Thoracic aorta (tissue), 2 donors: ENCODE measurements at places on chromosomes 5 and 9.

DNA sequence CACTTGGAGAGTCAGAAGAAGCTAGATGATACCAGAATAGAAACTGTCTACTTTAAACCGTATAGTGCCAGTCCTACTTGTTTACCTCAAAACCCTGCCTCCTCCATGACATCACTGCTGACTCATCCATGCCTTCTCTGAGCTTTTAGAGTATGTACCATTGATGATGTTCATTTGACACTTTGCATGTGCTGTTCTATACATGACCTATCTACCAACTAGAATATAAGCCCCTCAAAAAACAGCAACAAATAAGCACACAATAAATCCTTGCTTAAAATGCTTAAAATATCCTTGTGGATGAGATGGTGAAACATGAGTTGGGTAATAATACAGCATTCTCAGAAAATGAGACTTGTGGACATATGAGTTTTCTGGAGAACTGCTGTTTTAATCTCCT is 2.6 kb downstream of the CTNNAL1 start:
- no peak for DNase-seq

GRCh38 chr5:60257596-60258271 is 364.2 kb upstream of the PDE4D start:
- DNase-seq, result no peak

- DNase-seq, result no peak
Measured at GRCh38 chr5:76413746-76414145, 10.7 kb downstream of the IQGAP2 start.

GRCh38 chr9:10148796-10149195 is 464.0 kb downstream of the PTPRD start:
- no peak for DNase-seq

- no peak for DNase-seq
Measured at GRCh38 chr5:167565189-167565954, 726.1 kb upstream of the WWC1 start.

GRCh38 chr5:131436081-131436480 is 172.2 kb downstream of the CDC42SE2 start:
- no peak for DNase-seq

DNA sequence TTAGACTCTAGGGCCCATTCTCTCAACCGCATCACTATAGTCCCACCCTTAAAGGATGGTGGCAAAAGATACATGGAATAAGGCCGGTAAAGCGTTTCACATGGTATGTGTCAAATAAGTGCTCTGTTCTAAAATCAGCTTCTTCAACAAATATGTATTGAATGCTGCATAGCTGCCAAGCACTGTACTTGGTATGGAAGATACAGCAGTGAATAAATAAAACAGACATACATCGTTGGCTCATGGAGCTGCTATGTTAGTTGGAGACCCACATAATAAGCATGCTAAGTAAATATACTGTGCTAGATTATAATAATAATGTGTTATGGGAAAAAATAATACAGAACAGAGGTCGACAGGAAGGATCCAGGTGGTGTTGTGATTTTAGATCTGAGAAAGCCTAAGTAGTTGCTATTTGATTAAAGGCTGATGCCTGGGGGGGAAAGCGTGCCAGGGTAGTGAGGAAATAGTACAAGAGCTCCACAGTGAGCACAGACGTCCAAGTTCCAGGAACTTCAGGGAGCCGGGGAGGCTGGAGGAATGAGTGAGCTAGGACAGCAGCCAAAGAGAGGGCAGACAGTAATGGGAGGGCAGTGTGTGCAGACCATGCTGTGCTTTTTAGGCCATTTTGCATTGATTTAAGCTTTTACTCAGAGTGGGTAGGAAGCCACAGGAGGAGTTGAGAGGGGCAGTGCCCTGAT is 93.7 kb downstream of the JAKMIP2 start:
- peak; percentile 18 for DNase-seq

DNA sequence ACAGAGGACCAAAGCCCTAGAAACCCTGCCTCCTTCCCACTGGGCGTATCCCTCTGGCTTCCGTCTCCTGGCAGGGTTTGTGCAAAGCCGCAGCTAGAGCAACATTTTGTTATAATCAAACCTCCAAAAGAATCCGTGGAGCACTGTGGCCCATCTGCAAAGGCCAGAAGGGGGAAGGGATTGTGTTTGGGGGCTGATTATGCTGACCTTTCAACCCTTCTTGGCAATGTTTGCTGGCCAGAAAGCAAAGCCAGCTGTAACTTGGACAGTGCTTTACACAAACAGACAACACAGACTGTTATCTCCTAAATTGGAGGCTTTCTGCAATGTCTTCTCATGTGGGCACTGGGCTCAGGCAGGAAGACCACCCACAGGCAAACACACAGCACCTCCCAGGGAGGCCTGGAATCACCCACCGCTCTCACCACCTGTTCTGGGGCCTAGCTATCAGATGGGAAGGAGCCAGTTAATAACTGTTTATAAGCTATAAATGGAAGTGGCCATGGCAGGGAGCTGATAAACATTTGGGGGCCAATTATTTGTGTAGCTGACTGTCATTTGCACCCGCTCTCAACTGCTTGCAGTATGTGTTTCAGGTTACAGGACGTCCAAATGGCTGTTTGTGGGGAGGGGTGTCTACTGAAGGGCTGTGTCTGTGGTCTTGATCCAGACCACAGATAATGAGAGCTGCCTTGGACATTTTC is 121.6 kb upstream of the ERCC6L2 start:
- DNase-seq, result no peak

GRCh38 chr9:127838375-127839078 is 15.9 kb downstream of the ENG start:
- DNase-seq, result peak; percentile 95

DNA sequence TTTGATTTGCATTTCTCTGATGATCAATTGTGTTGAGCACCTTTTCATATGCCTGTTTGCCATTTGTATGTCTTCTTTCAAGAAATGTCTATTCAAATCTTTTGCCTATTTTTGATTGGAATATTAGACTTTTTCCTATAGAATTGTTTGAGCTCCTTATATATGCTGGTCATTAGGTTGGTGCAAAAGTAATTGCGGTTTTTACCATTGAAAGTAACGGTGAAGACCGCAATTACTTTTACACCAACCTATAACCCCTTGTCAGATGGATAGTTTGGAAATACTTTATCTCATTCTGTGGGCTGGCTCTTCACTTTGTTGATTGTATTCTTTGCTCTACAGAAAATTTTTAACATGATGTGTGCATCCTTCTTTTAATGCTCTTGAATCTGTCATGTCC is 113.2 kb upstream of the PRRC1 start:
- no peak for DNase-seq

DNA sequence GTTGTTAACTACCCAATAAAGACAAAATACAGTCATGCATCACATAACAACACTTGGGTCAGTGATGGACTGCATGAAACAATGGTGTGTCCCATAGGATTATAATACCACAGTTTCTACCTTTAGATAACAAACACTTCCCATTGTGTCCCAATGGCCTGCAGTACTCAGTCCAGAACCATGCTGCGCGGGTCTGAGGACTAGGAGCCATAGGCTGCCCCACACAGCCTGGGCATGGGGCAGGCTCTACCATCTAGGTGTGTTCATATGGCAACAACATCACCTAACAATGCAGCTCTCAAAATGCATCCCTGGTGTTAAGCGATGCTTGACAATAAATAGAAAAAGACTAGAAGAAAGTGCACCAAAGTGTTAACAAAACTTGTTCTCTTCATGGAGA is 6.8 kb downstream of the IPPK start:
- no peak for DNase-seq

GRCh38 chr5:159732220-159732619 is 184.1 kb upstream of the ADRA1B start:
- DNase-seq, result no peak

DNA sequence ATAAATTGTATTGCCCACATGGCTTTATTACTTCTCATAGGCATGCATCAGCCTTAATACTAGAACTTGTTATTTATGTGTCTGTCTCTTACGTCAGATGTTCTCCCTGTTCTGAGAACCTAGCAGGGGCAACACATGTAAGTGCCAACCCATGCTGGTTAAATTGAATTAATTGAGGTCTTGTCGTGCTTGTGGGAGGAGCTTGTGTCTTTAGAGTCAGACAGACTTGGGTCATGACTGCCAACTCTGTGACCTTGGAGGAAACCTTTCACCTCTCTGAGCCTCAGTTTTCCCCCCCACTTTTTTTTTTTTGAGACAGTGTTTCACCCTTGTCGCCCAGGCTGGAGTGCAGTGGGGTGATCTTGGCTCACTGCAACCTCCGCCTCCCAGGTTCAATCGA is 2.2 kb upstream of the MEGF9 start:
- no peak for DNase-seq

DNA sequence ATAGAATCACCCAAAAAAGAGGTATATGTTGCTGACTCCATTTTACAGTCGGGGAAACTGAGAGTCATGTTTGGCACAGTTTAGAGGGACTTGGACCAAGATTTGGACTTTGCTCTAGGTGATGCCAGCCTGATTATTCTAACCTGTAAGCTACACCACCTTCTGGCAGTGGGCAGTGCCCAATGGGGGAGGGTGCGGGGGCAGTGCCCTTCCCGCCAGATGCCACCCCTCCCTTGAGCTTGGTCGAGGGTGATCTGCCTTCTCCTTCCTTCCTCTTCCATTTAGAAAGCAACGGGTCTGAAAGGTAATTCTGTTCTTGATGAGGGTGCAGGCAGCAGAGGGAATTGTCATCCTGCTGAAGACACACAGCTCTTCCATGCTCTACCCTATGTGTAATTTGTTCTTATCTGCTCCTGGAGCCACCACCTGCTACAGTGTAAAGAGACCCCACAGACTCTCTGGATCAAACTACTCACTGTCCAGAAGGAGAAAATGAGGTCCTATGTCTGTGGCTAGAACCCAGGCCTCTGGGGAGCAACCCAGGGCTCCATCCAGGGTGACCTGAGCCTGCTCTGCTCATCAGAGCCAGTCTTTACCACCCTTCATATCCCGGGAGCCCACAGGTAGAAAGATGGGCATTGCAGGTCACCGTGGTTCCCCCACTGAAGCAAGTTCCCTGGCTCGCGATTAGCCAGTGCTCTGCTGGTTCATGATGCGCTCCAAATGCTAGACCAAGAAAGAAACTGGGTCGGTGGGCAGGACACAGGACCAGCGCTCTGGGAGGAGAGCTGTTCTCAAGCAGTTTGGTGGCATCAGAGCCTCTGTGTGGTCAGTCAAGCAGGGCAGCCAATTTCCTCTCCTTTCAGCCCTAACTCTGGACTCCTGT is 156.2 kb downstream of the RGS3 start:
- DNase-seq, result no peak

DNA sequence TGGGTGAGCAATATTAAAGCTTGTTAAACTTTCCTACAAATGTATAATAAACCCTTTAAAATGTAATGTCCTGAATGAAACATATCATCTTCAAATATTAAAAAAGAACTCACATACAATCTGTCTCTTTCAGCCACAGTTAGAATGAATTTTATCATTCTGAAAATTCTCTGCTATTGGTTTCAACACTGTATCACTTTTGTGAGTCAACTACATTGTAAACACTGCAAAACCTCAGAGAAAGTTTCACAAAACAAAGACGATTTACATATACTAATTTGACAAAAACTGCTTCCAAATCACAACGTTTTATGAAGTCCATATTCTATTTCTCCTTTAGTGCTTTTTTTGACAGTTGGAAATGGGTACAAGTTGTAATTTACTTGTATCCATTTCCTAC is 1032.0 kb upstream of the DMAC1 start:
- no peak for DNase-seq

GRCh38 chr5:72280581-72281069 is 39.4 kb downstream of the MRPS27 start:
- DNase-seq, result no peak
